ENCODE measurements at places on chromosomes 16 and 17. TPM values are rescaled to one million over a fixed set of nuclear protein-coding genes. Genes with fewer than 3 reads are reported as not detected.

SECTM1 gene
- 0.07 TPM for total RNA-seq

NXPH3 gene
- not detected for total RNA-seq

DNA sequence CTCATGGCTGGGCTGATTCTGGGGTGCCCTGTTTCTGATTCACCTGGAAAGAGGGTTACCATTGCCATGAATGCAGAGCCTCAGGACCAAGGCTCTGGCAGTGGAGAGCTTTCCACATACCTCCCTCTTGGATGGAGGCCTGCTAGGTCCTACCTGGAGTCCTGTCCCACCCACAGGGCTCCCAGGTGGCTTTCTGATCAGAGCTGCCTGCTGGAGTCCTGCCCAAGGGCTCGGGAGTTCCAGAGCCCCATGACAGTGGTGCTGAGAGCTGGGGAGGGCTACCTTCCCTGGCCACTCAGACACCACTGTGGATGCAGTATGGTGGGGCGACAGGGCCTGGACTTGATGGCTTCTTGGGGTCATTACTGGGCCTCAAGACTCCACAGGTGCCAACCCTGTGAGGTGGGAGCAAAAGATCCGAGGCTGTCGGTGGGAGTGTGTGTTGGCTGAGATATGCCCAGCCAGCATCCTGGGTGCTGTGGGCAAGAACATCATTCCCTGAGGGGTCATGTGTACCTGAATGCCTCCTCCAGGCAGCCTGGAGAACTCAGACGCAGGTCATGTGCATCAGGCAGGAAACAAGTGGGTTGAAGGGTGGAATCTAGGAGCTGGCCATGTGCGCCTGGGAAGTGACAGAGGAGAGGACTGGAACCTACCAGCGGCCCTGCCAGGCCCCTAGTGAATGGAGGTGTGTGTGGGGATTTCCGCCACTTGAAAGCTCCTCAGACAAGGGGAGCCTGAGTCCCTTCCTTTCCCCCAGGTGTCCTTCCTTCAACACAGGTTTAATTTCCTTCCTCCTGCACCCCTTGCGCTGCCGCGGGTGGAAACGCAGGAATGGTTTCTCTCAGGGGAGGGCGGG is 2.3 kb upstream of the WNT3 start:
- DNase-seq, result no peak

GRCh38 chr16:19116711-19117449 is 3.1 kb downstream of the ITPRIPL2 start:
- no peak for DNase-seq

GRCh38 chr16:24879684-24880083 is 33.9 kb downstream of the SLC5A11 start:
- DNase-seq, result no peak
